ENCODE measurements at places on chromosomes 4 and X. TPM values are rescaled to one million over a fixed set of nuclear protein-coding genes. Genes with fewer than 3 reads are reported as not detected.

The JCHAIN gene
- 1.8 TPM for total RNA-seq

- no peak for DNase-seq
These were observed 52.0 kb downstream of the CXorf58 start for GRCh38 chrX:23959781-23960180.

GRCh38 chrX:8042304-8042703, 115.1 kb upstream of the PNPLA4 start:
- DNase-seq = no peak

DNA sequence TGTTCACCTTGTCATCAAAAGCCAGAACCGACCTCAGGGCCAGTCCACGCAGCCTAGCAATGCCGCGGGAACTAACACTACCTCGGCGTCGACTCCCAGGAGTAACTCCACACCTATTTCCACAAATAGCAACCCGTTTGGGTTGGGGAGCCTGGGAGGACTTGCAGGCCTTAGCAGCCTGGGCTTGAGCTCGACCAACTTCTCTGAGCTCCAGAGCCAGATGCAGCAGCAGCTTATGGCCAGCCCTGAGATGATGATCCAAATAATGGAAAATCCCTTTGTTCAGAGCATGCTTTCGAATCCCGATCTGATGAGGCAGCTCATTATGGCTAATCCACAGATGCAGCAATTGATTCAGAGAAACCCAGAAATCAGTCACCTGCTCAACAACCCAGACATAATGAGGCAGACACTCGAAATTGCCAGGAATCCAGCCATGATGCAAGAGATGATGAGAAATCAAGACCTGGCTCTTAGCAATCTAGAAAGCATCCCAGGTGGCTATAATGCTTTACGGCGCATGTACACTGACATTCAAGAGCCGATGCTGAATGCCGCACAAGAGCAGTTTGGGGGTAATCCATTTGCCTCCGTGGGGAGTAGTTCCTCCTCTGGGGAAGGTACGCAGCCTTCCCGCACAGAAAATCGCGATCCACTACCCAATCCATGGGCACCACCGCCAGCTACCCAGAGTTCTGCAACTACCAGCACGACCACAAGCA, 898 bp downstream of the UBQLN2 start:
- peak; percentile 12 for DNase-seq

GRCh38 chrX:110383414-110383813, 24.8 kb downstream of the RTL9 start:
- no peak for DNase-seq

The HTN3 gene
- not detected for total RNA-seq

All from lower leg skin (tissue), 4 donors.